Stimulated activated CD4-positive, alpha-beta T cell treated with anti-CD3 and anti-CD28 coated beads, Interleukin-15, amount 100 ng/mL, for 1 hour (primary cell): ENCODE measurements at places on chromosomes 12 and 14.

DNA sequence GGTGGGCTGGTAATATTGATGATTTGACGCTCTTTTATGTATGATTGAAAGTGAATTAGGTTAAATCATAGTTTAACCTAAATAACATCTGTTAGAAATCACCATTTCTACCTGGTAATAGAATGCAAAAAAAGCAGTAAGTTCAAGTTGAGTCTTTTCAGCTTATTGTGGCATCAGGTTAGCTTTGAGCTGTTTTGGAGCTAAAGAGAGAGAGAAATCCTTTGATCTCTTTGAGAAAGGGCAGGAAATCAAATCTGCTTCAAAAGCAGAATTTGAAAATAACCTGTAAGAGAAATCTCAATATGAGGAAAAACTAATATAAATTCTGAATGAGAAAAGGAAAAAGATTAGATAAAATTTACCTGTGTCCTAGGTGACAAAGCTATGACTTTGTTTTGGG is 62.2 kb downstream of the CKB start:
- no peak for DNase-seq

DNA sequence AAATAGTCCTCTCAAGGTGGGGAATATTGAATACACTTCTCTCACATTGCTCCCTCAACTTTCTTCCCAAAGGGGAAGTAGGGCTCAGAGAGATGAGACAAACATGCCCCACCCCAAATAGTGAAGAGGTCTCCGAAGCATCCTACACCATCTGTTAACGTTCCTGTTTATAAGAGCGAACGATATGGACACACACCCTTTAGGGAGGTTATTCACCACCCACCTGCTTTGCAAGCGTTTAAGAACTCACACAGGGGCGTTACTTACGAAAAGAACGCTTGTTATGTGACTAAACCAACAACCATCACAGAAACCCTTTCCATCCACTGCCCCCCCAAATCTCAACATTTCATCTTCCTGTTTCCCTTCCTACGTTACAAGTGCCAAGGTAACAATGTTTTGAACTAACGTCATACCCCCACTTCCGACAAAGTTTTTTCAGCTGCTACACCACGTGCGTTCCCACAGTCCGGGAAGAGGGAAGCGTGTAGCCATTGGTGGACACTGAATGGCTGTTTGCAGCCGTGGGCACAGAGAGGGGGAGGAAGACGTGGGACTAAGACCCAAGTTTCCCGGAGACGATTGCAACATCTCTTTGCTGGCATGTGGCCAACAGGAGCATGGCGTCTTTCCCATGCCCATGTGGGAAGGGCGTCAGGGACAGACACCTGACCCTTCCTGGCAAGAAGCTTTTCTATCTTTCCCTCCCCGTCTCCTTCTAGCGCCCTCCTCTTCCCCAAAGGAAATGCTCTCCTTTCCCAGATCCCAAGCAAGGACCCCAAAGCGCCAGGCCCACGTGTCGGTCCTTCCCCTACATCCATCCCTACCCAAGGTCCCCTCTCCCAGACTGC is 1.2 kb downstream of the YBX3 start:
- DNase-seq: no peak

DNA sequence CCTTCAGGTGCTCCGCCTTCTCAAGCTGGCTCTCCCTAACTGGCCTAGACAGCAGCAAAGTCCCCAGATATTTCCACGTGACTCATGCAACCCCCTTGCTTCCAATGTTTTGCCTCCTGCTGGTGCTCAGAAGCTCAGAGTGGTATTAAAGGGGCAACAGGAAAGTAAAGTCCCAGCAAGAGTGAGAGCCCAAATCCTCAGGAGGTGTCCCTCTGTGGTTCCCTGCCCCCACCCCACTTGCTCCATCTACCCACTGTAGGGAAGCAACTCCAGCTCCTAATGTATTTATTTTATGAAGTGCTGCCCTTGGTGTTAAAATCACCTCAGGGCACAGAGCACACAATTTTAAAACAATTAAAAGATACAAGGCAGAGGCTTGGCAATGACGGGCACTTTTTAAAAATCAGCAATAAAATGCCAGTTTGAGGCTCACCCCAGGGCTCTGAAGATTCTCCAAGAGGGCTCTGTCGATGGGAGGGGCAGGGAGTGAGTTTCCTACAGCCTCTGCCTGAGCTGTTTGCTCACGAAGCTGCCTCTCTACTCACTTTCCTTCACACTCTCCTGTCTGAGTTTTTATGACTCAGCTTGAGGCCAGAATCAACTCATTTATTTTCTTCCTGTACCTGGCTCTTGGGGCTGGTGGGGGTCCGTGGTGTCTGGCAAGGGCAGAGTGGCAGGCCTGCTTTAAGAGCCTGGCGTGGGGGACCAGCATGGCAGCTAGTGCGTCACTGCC is 81.9 kb upstream of the MAX start:
- no peak for DNase-seq

DNA sequence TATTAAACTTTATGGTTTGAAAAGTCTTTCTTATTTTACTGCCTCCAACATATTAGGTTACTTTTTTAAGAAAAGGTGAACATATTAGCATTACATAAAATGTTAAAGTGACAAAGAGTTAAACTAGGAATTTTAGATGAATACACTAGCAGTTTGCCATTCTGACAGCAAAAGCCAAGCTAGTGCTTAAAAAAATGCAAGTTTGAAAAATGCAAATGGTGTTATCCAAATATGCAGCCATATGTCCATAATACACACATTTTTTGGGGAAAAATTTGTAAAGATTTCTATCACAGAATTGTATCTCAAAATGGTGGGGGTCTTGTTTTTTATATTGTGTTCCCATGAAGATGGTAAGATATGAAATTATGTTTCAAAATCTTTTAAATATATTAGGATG is 466.1 kb downstream of the FOXG1 start:
- DNase-seq: no peak

GRCh38 chr12:570921-571794 is 92.1 kb downstream of the NINJ2 start:
- no peak for DNase-seq

- DNase-seq: no peak
Measured at GRCh38 chr12:13374793-13375192, 178.3 kb downstream of the EMP1 start.

- no peak for DNase-seq
Measured at GRCh38 chr12:123126294-123127181, 24.4 kb downstream of the PITPNM2 start.

DNA sequence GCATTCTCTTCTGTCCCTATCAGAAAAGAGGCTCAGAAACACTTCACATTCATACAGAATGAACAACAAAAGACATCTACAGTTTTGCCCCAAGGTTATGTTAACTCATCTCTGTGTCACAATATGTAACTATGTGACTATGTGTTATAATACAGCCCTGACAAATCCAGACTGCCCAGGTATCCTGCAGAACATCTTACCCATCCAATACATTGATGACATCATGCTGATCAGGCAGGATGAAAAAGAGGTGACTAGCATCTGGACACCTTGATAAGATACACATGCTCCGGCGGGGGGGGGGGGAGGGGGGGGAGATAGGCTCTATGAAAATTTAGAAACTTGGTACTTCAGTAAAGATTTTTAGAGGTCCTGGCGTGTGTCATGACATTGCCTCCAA is 8.3 kb upstream of the GNS start:
- no peak for DNase-seq

GRCh38 chr12:82857911-82858533 is 171.3 kb downstream of the TMTC2 start:
- DNase-seq: no peak

DNA sequence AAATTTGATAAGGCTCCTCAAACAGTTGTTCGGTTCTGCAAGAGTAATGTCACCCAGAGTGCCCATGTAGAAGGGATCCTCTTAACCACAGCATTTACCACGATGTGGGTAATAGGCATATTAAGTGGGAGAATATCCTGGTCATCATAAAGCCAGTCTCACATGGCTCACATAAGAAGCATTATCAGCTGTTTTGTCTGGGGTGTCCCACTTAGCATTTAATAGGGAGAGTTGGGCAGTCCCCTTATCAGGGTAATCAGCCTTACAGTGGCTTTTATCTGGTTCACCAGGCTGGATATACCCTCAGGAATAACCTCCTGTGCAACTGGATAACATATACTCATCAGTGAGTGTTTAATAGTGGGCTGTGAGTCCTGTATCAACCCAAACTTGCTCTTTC is 12.9 kb upstream of the TMEM263 start:
- no peak for DNase-seq

DNA sequence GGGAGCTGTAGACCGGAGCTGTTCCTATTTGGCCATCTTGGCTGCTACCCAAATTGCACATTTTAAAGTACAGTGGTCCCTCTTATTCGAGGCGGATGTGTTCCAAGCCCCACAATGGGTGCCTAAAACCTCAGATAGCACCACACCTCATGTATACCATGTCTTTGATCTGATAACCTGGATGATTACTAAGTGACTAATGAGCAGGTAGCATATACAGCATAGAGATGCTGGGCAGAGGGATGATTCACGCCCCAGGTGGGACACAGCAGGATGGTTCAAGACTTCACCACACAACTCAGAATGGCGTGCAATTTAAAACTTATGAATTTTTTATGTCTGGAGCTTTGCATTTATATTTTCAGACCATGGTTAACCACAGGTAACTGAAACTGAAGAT is 255.0 kb downstream of the AKAP6 start:
- DNase-seq: no peak

GRCh38 chr12:13937735-13938134 is 43.7 kb downstream of the GRIN2B start:
- DNase-seq: no peak
